ENCODE measurements at places on chromosomes 1 and 21.

- DNase-seq = no peak
Measured at GRCh38 chr1:22919341-22920025, 53.2 kb downstream of the LACTBL1 start.

DNA sequence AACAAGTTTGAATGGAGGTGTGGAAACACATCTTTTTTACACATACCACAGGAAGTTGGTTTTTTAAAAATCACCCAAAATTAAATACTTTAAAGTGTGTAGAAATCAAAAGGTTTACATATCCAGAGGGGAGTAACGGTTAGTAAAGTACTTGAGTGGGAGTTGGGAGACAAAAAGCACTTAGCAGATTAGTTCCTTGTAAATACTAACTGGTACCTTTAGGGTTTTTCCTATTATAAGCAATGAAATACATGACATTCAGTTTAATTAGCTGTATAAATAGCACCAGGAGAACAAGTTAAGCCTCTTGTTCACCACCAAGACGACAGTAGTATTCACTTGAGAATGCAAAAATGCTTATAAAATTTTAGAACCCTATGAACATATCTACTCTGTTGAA, 23.7 kb upstream of the RAVER2 start:
- no peak for DNase-seq

GRCh38 chr1:165052431-165052830, 304.1 kb downstream of the LMX1A start:
- no peak for DNase-seq

DNA sequence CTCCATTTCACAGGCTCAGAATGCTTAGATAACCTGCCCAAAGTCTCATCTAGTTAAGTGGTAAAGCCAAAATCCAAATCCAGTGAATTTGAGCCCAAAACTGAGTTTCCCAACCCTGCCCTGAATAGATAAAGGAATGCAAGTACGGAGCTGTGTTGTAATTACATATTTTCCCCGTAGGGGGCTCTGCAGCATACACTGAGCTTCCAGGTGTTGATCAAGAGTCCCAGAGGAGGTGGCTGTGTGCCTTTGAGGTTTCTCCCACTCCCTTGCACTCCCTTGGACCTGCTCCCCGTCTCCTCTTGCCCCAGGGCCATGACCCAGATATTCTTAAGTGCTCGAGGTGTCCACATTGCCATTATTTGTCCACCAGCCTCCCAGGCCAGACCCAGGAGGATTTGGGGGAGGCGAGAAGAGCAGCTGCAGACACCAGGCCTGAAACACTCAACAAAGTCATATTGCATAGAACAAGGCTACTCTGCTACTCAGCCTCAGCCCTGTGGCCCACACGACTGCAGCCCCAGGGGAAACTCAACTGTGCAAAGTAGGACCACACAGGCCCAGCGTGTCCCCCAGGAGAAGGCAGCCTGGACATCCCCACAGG, 18.4 kb upstream of the LY9 start:
- DNase-seq = no peak

- no peak for DNase-seq
Measured at GRCh38 chr1:98032958-98033357, 112.1 kb upstream of the DPYD start.
